ENCODE measurements at places on chromosomes 5 and 9.

DNA sequence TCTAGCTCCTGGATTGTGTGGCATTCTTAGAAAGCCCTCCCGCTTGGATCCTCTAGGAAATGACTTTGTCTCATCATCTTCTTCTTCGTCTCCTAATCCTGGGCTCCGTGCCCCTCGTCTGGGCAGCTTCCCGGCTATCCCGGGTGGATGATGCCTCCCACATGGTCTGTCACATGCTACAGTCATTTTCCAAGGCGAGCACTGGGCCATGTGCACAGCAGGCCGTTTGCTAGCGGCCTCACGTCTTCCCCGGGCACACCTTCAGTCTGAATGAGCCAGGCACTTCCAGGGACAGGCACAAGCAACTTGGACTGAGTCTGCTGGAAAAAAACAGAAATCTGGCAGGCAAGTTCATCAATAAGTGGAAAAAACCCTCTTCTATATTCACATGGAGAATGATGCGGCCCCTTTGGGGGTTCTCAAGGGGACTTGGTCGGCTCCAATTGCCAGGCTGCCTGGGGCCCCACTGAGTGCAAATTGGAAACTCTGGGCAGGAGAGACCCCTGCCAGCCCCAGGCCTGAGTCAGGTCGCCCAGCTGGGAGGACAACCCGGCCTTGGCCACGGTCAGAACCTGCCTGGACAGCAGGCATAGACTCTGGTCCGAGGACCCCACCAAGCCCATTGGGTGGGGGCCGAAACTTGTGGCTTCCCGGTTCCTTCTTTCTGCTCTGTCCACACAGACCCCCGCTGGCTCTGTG is 11.1 kb upstream of the WNK2 start:
- DNase-seq, result no peak

- DNase-seq, result no peak
These were observed 195.0 kb downstream of the FER start for GRCh38 chr5:108942701-108943100.

- peak; percentile 53 for DNase-seq
These were observed 75.9 kb upstream of the PRR16 start for GRCh38 chr5:120388016-120388781.

GRCh38 chr5:181160152-181160754 is 12.9 kb downstream of the OR2V2 start:
- DNase-seq, result peak; percentile 68

DNA sequence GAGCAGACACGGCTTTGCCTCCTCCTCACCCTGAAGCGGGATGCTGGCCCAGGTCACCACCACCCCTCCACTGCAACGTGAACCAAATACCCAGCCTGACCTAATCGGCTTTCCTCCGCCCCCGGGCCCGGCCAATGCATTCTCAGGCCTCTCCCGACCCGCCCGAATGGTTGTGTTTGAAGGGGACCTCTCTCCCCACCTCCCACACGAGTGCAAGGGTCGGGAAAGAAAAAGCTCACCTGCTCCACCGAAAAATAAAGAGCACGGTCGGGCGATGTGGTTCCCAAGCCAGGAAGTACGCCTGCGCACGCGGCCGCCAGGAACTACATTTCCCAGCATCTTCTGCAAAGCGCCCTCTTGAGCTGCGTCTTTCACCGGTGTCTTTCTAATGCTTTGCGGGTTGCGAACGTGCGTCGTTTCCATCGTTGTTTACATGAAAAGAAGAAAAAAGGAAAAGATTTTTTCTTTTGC is at the start of gene ZNF883:
ZNF883 (minus strand) TSS at position 282 of the 471 bp plus-strand sequence.
- peak; percentile 44 for DNase-seq

DNA sequence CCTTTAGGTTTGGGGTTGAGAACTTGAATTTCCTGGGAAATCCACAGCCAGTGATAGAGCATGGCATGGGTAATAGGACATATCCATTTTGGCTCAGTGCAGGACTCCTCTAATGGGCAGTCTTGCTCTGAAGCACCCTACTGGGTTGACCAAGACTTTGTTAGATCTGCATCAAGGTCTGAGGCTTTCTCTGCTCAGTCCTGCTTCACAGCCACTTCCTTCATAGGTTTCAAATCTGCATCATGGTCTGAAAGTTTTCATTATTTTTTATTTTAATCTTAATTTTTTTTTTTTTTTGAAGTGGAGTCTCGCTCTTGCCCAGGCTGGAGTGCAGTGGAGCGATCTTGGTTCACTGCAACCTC is 36.5 kb downstream of the KIF2A start:
- DNase-seq, result no peak

- no peak for DNase-seq
These were observed 55.4 kb downstream of the PTPN3 start for GRCh38 chr9:109442716-109443115.

DNA sequence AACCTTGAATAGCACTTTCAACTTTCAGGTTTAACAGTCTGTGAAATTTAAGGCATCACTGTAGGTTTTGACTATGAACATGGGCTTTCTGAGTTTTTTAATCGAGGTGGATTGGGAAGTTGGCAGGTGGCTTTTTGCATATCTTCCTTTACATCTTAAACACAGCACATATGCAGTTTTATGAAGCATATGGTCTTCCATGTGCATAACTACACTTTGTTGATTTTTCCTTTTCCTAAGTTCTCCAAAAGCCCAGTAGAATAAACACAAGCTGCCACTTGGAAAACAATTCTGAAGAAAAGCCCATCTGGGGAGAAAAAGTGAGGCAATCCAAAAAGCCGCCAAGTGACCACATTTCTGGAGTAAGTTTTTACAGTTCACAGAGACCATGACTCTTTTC is 236.5 kb upstream of the IL12B start:
- no peak for DNase-seq

DNA sequence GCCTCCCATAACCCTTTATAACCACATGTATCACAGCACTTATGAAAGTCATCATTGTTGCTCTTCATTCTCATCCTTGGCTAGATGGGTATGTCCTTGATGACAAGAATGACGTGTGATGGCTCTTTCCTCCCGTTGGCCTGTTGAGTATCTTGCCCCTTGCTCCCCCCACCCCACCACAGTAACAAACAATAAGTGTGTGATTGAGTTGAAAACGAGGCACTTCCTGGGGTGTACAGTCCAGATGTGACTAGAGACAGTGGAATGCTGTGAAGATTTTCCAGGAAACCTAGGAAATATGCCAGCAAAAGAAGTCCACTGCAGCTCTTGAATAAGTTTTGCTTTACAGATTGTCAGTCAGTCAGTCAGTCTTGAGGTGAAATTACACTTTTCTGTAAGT is 262.5 kb downstream of the ELAVL2 start:
- DNase-seq, result no peak

DNA sequence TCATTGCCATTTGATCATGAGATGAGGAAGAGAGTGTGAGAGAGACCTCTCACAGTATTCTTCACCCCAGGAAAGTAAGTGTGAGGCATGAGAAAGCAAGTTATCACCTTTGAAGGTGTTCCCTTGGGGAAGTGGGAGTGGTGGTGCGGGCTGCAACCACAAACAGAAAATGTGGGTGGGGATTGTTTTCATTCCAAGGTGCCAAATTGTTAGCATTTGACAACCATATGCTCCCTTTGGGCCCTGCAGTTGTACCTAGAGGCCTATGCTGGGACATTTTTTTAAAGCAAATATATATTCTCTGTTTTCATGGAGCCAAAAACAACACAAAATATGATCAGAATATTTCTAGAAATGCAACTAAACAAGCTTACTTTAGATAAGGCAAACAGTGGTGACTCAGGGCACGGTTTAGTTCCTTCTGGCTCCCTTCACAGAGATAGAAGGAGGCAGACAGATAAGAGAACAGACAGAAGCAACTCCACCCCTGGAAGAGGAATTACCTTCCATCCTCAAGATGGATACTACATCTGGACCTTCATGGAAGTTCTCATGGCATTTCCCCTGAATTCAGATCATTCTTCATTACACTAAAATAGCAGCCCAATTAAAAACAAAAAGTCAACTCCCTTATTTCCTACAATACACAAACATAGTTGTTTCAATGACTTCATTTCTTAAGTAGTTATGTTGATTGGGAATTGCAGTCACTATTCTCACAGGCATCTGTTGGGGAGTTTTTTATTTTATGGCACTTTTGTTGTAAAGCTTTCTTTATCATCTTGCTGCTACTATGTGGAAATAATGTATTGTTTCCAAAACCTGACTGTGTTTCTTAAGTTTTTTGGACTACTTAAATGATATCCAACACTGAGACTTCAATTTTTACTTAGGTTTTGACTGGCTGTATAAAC is 416.6 kb downstream of the PLK2 start:
- no peak for DNase-seq

DNA sequence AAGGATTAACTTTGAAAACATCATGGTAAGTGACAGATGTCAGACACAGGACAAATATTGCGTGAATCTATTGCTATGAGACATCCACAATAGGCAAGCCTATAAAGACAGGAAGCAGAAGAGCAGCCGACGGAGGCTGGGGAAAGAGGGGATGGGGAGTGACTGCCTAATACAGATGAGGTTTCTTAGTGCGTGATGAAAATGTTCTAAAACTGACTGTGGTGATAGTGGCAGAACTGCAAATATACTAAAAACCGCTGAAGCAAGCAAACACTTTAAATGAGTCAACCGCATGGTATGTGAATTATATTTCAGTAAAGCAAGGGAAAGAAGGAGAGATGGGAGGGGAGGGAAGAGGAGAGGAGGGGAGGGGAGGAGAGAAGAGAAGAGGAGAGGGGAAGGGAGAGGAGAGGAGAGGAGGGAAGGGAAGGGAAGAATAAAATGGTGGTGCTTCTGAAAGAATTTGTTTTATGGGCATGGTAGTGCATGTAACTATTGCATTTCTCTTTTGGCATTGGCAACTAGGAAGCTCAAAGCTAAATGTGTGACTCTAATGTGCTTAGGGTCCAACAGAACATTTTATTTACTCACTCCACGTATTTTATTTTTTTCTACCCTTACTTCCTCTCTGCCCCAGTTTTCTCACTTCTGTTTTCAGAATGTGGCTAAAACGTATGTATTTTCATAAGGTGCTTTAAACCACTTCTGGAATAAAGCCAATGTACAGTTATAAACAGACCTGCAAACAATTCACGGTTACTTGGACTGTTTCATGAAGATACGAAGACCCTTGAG is 21.3 kb downstream of the AKNA start:
- peak; percentile 61 for DNase-seq

DNA sequence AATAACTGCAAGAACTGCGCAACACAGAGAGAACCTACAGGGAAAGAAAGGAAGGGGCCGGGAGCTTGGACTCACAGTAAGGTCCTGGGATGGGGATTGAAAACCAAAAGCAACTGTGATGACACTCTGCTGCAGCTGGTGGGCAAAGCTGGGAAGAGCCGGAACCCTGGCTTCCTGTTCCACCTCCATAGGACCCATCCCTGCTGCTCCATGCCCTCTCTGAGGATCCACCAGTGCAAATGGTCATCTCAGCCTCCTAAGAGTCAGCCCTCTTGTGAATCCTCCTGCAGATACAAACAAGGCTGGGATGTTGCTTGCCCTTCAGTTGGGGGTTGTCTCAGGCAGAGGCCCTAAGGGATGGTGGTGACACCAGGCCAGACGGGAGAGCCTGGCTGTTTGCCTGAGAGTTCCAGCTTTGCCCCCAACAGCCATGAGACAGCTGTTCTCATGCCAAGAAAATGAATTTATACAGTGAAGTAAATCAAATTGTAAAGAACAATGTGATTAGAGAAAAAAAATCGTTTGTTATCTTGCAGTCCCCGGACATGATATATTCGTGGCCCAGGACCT is 90.8 kb downstream of the TENT4A start:
- DNase-seq, result no peak

DNA sequence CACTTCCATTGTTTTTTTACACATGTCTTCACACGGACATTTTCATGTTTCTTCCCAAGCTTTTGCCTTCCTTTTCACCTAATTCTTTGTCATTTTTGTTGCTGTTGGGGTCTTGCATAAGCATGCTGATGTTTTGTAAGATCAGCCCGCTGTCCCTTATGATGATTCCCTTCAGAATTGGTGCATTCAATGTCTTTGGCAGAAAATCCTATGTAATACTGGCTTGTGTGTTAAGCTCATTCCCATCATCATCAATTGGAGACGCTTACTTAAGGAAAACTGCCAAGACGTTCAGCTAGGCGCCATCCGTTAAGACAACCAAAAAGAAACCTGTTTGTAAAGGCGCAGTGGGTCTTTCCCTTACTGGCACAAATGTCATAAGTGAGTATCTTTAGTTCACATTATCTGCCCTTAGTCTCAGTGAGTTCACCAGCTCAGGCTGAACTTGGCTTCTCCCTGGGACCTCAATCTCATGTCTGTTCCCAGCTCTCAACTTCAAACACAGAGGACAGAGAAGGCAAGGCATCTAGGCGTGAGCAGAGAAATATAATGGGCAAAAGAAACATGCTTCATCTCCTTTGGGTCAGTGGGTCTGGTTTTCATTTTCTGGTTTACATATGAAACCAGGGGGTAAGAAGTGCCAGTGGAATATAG is 97.9 kb downstream of the EFNA5 start:
- no peak for DNase-seq

- DNase-seq, result no peak
These were observed 425.6 kb upstream of the MEF2C start for GRCh38 chr5:89308606-89309040.

- no peak for DNase-seq
These were observed 22.1 kb downstream of the XRCC4 start for GRCh38 chr5:83099445-83099844.

- no peak for DNase-seq
These were observed 166.6 kb downstream of the SLC28A3 start for GRCh38 chr9:84173961-84174360.

DNA sequence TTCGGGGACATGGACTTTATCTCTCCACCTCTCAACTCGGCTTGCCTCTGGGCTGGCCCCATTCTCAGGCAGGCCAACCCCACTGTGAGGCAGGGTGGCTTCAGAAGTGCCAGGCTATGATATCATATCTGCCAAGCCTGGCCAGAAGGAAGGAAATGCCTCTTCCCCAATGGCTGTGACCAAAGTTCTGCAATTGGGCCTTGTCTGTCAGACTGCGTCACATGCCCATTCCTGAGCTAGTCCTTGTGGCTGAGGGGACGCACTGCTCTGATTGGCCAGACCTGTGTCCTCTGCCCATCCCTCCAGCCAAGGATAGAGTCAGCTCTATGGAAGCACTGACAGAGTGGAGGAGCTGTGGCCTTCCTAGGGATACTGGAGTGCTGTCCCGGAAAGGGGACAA is 11.9 kb downstream of the SMIM23 start:
- DNase-seq, result peak; percentile 38

GRCh38 chr5:141040093-141040770 is 10.9 kb upstream of the PCDHB1 start:
- DNase-seq, result no peak

- DNase-seq, result no peak
These were observed 35.6 kb downstream of the TTC39B start for GRCh38 chr9:15271403-15271802.

DNA sequence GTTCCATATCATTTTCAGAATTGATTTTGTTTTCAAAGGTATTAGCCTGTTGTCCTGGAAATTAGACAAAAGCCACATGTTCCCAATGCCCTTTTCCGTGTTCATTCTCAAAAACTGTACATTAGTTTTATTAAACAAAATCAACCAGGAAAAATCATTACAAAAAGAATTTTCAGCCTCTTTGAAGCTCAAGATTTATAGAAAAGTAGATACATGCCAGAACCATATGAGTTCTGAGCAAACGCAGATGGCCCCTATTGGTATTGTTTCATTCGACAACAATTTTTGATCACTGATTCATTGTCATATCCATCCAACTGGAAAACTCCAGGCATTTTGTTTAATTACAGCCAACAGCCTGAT is 148.5 kb upstream of the GRAMD2B start:
- DNase-seq, result no peak

GRCh38 chr5:133322743-133323142 is 270.9 kb downstream of the HSPA4 start:
- DNase-seq, result no peak

- DNase-seq, result no peak
These were observed 82.4 kb downstream of the NTRK2 start for GRCh38 chr9:84751921-84752320.

Measured in suppressor macrophage treated with lipopolysaccharide for 1 hour (primary cell).